ENCODE measurements at places on chromosomes 4 and X. TPM values are rescaled to one million over a fixed set of nuclear protein-coding genes. Genes with fewer than 3 reads are reported as not detected.

The DHX15 gene
- total RNA-seq = 174 TPM

The ARR3 gene
- total RNA-seq = not detected

GRCh38 chr4:19026281-19026680, 1004.7 kb upstream of the LCORL start:
- H3K27me3 ChIP-seq = no peaks in the 10 kb centered on the region
- no peak for DNase-seq
- H3K4me3 ChIP-seq = no peak overlapping the region
- no peaks in the 10 kb centered on the region for H3K4me1 ChIP-seq
- H3K27ac ChIP-seq = no peak overlapping the region

DNA sequence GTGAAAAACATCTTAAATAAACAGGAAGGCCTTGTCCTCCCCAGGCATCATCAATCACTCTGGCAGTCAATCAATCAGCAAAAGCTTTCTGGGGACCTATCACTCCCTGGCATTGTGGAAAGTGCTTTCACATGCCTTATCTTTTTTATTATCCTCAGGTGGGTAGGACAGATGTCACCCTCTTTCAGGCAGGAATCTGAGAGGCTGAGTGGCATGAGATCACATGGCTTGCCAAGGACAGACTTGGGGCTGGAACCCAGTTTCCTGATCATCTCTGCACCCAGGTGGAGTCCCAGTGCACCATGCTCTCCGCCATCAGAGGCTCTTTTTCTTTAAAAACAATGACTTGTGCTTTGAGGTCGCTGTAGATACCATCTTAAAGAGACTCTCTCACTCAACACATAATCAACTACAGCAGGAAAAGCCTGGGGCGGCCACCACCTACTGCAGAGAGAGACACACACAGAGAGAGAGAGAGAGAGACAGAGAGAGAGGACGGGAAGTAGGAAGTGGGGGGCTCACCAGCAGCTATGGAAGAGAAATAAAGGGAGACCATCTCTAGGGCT, 282.7 kb downstream of the PTTG2 start:
- H3K4me3 ChIP-seq = no peak overlapping the region
- H3K27me3 ChIP-seq = no peaks in the 10 kb centered on the region
- peak; percentile 8 for DNase-seq
- H3K27ac ChIP-seq = no peak overlapping the region
- no peaks in the 10 kb centered on the region for H3K36me3 ChIP-seq
- H3K4me1 ChIP-seq = no peaks in the 10 kb centered on the region

- DNase-seq = no peak
- H3K4me1 ChIP-seq = peaks cover 14% of the 10 kb centered on the region
- H3K27ac ChIP-seq = no peak overlapping the region
- no peaks in the 10 kb centered on the region for H3K27me3 ChIP-seq
- H3K4me3 ChIP-seq = no peak overlapping the region
Observed at GRCh38 chr4:87057835-87058355, 123.1 kb downstream of the AFF1 start.

DNA sequence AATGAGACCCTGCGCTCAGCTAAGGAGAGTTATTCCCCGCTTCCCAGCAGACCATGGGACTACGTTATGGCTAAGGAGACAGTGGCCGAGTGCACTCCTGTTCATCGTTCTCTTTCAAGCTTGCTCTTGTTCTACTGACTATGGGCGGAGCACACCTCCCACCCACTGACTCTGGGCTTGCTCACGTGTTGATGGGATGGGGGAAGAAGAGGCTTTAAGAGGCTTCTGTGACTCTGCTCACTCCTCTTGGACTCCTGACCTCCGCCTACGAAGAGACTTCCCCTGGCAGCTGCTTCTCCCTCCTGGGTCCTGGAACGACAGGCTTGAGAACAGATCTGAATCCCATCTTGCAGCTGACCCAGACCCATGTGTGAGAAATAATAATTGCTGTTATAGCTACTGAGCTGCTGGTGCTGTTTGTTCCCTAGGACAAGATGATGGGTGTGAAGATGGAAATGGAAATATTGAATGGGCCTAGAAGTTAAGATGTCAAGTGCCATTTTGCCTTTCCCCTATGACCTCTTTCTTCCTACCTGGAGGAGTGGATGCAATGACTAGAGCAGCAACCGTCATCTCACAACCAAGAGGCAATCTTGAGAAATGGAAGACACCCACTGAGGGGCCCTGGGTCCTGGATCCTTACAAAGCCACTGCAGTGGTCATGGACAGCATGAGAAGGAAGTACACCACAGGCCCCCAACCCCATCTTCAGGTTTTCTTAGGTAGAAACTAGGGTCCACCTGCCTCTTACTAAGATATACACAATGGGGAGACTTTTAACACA, 38.7 kb upstream of the IRAK1 start:
- H3K36me3 ChIP-seq = peaks cover 6% of the 10 kb centered on the region
- peaks cover 22% of the 10 kb centered on the region for H3K4me1 ChIP-seq
- H3K4me3 ChIP-seq = no peak overlapping the region
- DNase-seq = no peak
- no peak overlapping the region for H3K27ac ChIP-seq
- H3K27me3 ChIP-seq = no peaks in the 10 kb centered on the region
